ENCODE measurements at places on chromosomes 2 and 18.

DNA sequence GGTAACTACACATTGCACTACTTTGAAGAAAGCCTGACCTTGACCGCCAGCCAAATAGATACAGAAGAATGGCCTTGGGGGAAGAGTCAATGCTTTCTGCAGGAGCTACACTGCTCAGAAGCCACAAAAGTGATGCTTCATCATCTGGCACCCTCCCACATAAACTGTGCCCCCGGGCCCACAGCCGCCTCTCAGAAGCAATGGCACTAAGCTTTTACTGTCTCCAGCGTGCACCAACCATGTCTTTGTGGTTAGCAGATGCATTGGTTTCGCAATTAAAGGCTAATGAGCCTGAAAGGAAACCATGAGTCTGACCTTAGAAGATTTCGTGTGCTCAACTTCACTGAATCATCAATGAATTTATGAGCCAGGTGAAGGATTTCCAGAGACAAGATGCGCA, 209.4 kb upstream of the TRIB2 start:
- peak; percentile 59 for DNase-seq

DNA sequence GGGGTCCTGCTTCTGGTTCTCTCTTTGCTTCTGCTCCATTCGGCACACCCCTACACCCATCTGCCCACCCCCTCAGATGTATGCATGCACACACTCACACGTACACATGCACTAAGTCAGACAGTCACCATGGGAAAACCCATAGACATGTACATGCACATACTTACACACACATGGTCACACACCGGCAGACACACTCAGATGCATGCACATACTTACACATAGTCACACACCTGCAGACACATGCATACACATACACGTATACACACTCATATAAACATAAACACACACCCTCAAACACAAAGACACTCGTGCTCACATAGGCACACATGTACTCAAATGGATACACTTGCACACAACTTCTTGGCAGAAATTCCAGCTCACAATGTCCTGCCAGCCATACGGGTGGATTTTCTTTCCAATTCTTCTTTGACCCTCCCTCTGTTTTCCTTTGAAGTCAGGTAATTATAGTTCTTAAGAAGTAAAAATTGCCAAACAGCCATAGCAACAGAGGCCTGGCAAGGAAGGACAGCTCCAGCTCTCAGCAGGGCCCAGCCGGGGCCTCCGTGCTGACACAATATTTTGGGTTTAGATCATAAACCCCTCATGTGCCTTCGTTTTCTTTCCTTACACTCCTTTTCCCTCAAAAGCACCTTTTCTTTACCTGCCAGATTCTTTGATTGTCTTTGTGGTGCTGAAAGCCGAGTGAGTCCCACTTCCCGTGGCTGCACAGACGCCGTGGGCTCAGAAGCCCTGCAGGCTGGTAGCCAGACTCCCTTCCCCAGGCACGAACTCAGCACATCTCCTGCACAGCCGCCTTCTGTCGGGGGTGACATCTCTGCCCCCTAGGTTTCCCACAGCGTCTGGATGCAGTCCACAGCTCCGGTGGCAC, 195.7 kb downstream of the ARL4C start:
- no peak for DNase-seq

- DNase-seq = no peak
These were observed 311.7 kb upstream of the PKDCC start for GRCh38 chr2:41736105-41736567.

GRCh38 chr2:235810846-235811245, 317.0 kb downstream of the AGAP1 start:
- DNase-seq = no peak

GRCh38 chr2:29723255-29724001, 198.0 kb downstream of the ALK start:
- no peak for DNase-seq

GRCh38 chr2:17319090-17319489, 199.2 kb downstream of the RAD51AP2 start:
- DNase-seq = no peak

DNA sequence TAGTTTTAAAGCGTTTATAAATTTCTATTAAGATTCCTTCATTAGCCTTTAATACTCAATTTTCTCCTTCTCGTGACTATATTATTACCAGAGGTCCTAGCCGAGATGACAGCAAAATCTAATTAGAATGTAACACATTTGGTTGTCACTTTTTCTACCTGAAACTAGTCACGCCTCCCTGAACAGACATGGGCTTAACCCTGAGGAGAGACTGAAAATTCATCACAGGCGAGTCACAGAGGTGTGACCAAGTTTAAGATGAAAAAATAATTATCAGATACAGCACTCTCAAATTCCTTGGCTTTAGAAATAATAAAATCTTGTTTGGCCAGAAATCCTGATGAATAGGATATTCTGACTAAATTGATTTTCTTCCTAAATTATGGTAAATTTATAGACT, 834.4 kb upstream of the SLC39A10 start:
- DNase-seq = no peak

- no peak for DNase-seq
These were observed 34.1 kb downstream of the ZNF407 start for GRCh38 chr18:74631623-74632350.

DNA sequence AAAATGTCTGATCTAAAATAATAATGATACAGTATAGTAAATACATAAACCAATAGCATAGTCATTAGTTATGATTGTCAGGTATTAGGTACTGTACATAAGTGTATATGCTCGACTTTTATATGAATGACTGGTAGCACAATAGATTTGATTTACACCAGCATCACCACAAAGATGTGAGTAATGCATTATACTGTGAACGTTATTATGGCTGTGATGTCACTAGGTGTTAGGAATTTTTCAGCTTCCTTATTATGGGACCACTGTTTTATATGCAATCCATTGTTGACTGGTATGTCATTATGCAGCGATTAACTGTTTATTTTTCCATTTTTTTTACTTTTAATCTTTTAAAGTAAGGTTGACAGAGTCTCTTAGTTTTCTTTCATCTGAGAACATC, 23.7 kb downstream of the ATP9B start:
- no peak for DNase-seq

DNA sequence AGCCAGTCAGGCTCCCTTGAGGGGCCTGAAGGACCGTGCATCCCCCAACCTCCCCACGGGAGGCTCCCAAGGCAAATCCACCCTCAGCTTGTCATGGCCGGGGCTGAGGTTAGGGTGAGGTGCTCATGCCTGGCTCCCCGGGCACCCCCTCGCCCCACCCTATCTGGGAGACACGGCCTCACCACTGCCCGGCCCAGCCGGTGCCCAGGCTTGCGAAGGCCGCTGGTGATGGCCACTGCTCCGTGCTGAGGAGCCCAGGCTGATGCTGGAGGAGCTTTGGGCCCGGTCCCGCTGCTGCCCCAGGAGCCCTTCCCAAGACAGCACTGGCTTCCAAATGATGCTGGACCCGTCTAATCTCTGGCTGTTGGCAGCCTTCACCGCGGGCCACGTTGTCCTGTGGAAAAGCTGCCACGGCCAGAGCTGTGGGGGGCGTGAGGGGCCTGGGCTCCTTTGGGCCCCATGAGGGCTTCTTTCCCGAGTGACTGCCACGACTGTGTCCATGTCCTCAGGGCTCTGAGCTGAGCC, 135.7 kb upstream of the CTDP1 start:
- no peak for DNase-seq

GRCh38 chr2:46299365-46300263, 2.4 kb downstream of the EPAS1 start:
- DNase-seq = no peak

- no peak for DNase-seq
These were observed 17.6 kb upstream of the PPP4R1 start for GRCh38 chr18:9631814-9632496.

DNA sequence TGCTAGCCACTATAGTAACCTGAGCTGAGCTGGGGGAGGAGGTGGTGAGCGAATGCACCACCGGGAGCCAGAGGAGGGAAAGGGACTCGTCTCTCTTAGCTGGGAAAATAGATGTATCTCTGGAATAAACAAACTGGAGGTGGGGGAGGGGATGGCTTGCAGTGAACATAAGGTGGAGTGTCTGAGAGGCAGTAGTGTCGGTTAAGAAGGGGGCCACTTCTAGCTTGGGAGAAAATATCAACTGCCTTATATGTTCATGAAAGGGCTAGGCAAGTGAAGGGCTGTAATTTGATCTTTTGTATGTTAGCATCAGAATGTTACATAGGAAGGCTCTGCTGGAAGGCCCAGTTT, 2.2 kb downstream of the SETBP1 start:
- DNase-seq = no peak

DNA sequence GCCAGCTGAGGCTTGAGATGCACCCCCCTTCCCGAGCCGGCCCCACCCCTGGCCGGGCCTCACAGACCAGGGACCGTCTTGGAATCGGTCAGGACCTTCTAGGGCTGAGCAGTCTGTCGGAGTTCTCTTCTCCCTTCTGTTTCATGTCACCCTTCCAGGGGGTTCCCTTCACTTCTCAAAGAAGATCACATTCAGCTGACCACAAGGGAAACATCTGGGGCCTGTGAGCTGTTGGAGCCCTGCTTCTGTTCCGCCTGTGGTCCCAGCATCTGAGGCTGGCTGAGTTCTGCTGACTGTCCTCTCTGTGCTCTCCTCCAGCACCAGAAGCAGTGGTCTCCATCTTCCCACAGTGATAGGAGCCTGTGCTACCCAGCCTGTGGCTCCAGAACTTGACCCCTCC, 106.5 kb downstream of the SEPTIN10 start:
- DNase-seq = no peak

DNA sequence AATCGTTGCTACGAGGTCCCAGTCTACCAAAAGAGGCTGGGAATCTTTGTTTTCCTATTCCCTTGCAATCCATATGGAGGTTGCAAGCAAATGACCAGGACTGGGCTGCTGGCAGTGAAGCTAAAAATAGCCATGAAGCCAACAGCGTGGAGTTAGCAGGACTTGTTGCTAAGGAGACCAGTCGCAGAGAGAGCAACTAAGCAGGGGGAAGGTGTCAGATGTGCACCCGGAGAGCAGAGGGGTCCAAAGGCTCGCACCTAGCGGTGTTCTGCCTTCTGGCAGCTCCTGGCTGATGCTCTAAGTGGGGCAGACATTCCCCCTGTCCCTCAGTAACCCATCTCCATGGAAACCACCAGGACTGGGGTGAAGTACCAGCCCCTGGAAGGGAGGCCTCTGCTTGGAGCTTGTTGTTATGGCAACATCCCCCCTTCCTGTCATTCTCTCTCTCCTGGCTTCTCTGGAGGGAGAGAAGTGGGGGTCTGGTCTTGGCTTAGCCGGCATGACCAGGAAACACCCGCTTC, 84.6 kb downstream of the DNMT3A start:
- no peak for DNase-seq

- no peak for DNase-seq
These were observed 228.4 kb upstream of the SP5 start for GRCh38 chr2:170486730-170487129.

GRCh38 chr2:104853534-104854497, at the start of gene POU3F3:
POU3F3 (plus strand) TSS chr2:104854115; CDS start chr2:104855511, 1,396 bp downstream.
- no peak for DNase-seq

DNA sequence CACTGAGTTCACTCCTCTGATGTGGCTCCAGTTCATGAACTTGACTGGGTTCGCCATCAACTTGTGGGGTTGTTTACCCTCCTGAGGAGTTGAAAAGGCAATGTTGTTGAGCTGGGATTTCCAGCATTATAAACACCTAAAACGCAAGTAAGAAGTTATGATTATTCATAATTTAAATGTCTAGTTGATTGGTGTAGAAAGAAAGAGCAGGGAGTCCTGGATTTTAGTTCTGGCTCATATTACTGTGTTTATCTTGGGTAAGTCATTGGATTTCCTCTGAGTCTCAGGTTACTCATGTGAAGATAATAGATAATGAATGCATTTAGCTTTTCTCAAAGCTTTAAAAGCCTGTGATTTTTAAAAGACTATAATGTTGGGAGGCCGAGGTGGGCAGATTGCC, 438.0 kb upstream of the CDH20 start:
- no peak for DNase-seq

GRCh38 chr2:127226132-127226519, 6.0 kb upstream of the CYP27C1 start:
- no peak for DNase-seq

- DNase-seq = no peak
These were observed 2082.3 kb upstream of the CELF4 start for GRCh38 chr18:39647627-39648534.

DNA sequence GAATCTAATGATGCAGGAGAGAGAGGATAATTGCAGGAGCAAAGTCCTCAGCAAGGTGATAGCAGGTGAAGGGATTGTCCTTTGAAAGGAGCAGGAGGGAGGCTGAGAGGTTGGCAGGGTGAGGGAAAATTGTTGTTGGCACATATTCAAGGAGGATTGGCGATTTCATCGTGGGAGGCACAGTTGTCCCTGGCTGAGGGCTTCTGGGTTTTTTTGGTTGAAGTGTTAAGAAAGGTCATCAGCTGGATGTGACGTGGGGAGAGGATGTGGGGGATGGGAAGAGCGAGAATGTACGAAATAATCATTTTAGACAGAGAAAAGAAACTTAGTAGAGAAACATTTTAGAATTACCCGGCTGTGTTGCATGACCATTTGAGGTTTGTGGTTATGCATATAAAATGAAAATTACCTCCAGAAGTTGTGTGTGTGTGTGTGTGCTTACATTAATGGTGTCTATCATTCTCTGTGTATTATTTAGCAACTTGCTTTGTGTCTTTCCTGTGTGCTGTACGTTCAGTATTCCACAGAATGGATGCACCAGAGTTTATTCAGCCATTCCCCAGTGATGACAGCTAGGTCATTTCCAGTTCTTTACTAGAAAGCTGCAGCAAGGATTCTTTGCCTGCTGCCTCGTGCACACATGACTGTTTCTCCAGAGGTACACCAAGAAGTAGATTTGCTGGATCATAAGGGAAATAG, 67.6 kb downstream of the SDC1 start:
- DNase-seq = no peak

DNA sequence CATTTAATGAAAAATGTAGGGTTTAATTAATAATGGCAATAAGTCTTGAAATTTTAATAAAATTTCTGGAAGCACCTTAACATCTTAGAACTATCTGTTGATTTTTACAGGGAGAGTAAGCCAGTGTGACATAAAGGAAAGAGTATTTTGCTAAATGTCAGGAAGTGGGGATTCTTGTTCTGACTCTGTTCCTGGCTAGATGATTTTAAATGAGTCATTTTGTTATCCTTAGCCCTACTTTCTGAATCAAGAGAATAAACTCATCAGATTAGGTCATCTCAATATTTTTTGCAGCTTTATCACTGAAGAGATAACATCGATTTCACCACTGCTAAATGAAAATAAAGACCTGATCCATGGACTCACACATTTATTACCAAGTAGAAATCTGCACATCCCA, 377.5 kb upstream of the CYRIA start:
- no peak for DNase-seq

DNA sequence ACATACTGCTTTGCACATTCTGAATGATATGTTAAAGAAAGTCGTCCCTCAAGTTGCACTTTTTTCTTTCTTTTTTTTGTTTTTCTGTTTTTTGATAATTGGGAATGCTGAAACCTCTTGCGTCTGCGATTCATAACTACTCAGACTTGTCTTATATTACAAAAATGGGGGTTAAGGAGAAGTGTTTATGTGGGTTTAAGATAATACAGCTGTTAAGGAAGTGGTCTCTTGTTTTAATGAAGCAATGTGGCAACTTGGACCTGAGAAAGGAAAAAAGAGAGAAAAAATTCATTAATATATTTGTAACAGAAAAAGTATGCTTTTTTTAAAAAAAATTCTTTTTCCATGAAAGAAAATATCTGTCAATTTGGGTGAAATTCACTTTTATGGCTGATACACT, 268.5 kb upstream of the CCDC68 start:
- no peak for DNase-seq

All from activated CD8-positive, alpha-beta memory T cell treated with anti-CD3 and anti-CD28 coated beads for 48 hours (primary cell).